Renal pelvis (tissue), 12 donors: ENCODE measurements at places on chromosomes 13 and 19. TPM values are rescaled to one million over a fixed set of nuclear protein-coding genes. Genes with fewer than 3 reads are reported as not detected.

The CEACAM3 gene
- not detected for polyA plus RNA-seq

The ZNF28 gene
- 19.7 TPM for polyA plus RNA-seq

GRCh38 chr19:51503286-51503817, 1.8 kb upstream of the SIGLEC12 start:
- no peak for DNase-seq

DNA sequence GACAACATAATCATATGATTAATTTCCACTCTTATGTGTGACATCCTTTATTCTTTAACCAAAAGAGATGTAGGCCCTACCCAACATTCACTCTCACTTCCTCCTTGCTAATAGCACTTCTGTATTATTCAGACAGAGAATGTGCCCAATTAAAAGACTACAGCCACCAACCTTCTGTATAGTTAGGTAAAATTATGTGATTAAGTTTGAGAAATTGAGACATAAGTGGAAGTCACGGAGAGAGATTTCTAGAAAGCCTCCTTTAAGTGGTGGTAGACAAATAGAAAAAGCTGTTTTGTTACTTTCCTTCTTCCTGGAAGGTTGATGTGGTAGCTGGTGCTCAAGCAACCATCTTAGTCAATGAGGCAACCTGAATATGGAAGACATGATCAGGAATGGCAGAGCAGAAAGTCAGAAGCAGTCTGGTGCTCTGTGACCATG, 14.8 kb downstream of the EPSTI1 start:
- no peak for DNase-seq

DNA sequence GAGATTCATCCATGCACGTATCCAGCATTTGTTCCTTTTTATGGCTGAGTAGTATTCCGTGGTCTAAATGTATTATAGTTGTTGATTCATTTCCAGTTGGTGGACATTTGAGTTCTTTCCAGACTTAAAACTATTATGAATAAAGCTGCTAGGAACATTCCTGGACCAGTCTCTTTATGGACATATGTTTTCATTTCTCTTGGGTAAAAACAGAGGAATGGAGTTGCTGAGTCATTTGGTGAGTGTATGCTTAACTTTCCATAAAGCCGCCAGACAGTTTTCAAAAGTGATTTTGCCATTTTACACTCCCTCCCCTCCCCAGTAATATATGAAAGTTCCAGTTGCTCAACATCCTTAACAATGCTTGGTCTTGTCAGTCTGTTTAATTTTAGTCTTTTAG, 116.4 kb downstream of the TSHZ3 start:
- DNase-seq, result no peak
